ENCODE measurements at places on chromosomes 7 and 10.

GRCh38 chr10:132418527-132419416, 21.8 kb downstream of the PWWP2B start:
- DNase-seq = no peak

DNA sequence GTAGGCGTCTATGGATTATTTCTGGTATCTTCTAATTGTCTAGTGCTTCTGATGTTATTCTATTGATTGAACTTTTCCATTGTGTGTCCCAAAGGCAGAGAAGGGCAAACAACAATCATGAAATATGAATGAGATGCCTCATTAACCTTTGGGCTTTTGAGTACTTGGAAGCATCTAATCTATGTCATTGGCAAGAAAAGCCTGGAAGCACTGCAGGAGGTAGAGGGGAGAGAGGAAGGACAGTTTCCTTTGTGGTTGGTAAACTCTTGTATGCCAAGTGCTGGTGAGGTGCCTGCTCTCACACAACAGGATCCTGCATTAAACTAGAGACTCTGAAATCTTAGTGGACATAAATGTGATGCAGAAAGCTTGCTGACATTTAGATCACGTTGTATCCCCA, 155.2 kb upstream of the TPK1 start:
- DNase-seq = no peak

DNA sequence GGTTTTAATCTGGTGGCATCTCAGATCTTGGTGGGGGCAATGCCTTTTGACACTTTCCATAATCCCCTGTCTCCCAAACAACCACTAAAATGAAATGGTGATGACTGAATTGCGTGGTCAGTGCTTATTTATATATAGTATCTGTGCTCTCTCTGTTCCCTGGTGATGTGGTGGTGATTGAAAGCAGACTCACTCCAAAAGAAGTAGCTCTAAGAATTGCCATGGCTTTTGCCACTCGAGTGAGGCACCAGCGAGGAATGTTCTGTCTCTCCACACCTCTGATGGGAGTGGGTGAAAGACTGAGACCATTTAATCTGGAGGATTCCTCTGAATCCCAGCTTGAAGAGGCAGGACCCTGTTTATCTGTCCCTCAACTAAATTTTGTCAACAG, 2.8 kb downstream of the DUSP5 start:
- DNase-seq = no peak

- DNase-seq = no peak
Observed at GRCh38 chr7:17532861-17533404, 234.5 kb downstream of the AHR start.

GRCh38 chr10:69426376-69426727, 9.6 kb upstream of the TACR2 start:
- no peak for DNase-seq

DNA sequence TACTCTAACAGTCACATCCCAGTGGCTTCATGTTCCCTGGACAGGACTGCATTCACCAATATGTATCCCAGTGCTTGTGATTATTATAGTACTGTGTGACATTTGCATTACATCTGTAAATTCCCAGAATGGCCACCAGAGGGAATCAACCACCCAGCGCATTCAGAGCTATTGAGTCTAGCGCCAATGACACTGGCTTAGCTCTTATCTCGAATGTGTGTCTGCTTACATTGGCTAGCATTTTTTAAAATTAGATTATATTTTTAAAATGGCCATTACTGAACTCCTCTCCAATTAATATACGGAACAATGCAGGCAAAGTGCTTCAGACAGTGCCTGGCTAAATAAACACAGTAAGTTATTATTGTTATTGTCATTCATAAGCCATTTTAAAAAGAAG, 36.3 kb downstream of the TRIL start:
- DNase-seq = no peak

DNA sequence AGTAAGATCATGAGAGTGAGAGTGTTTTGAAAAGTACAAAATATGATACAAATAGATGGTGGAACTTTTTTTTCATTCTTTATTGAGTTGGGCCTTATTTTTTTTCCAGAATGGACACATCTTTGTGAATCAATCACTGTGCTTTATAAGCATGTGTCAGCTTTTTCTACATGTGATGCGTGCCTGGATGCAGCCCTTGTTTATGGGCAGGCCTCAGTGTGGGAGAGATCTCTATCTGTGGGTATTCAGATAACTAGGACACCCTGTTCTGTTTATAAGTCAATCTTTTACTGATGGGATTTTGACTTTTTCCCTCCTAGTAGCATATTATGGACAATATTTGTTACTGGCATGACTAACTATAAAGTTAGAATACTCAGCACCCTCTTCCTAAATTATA, 42.9 kb upstream of the IKZF1 start:
- no peak for DNase-seq

GRCh38 chr10:60347270-60347669, 42.4 kb downstream of the ANK3 start:
- no peak for DNase-seq

GRCh38 chr10:13769946-13770345, 183.2 kb downstream of the PRPF18 start:
- DNase-seq = no peak

GRCh38 chr7:38558761-38559345, 72.3 kb downstream of the AMPH start:
- no peak for DNase-seq

DNA sequence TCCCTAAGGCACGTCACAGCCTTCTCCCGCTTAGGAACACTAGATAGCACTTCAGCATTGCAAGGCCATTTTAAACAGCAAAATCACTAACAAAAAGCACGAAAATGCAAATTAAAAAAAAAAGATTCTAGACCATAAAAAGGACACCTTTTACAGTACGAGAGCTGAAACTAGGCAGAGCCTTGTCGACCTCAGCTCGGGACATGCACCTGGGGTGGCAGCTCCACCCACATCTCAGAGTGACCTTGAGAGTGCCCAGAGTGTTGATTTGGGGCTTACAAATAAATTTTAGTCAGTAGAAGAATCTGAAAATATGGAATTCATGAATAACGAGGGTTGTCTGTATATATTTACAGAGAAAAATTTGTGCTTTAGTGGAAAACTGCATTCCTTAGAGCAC, 1.1 kb downstream of the MRPS24 start:
- DNase-seq = no peak

GRCh38 chr7:8382004-8382730, 51.2 kb upstream of the NXPH1 start:
- DNase-seq = no peak

- no peak for DNase-seq
Observed at GRCh38 chr10:77197544-77197943, 440.1 kb downstream of the KCNMA1 start.

GRCh38 chr7:15236952-15237351, 324.9 kb downstream of the AGMO start:
- no peak for DNase-seq

GRCh38 chr10:125073996-125074395, 86.4 kb downstream of the CTBP2 start:
- DNase-seq = no peak

DNA sequence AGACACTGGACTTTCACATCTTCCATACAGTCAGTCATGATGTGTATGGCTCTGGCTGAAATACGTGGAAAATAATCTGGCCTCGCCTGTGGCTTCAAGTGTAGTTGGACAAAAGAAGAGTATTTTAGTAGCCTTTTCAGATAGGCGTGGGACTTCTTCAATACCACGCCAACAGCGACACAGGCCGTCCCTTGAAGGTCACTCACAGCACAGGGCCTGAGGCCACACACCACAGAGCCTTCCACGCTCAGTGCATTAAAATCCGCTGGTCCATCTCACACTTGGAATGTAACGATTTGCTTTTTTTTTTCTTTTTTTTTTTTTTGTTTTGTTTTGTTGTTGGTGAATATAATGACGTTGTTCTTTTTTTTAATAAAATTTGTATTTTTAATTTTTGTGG, 51.8 kb upstream of the SUN1 start:
- DNase-seq = no peak

DNA sequence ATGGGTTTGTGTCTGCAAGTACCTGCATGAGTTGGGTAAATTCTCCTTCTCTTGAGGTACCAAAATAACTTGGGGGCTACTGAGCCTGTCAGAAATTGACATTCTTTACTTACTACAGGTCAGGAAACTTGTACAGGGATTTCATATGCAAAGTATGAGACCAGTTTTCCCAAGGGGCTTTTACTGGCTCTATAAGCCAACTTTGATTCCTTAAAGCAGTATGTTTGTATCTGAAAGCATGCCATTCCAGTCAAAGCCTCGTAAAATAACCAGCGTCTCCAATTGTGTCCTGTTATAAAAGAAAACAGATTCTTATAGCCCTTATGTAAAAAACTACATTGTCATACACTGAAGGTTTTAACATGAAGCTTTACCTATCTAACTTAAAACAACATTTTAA, 90.2 kb downstream of the ZNF467 start:
- DNase-seq = no peak

GRCh38 chr7:18505870-18506460, 10.4 kb downstream of the HDAC9 start:
- DNase-seq = no peak
